CD4-positive, alpha-beta T cell treated with Interleukin-4 for 1 hour (primary cell): ENCODE measurements at places on chromosomes 11 and 22.

DNA sequence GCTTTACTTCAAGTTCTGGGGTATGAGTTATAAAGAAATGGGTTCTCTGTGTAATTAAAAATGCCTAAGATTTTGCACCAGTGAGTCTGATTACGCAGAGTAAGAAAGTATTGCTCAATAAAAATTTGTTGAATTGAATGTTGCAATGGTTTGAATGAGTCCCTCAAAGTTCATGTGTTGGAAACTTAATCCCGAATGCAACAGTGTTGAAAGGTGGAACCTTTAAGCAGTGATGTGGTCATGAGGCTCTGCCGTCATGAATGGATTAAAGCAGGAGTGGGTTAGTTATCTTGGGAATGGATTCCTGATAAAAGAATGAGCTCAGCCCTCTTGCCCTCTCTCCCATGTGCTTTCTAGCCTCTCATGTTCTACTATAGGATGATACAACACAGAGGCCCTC is 52.6 kb upstream of the SESN3 start:
- DNase-seq: no peak

GRCh38 chr11:76603202-76603601 is 67.3 kb downstream of the LRRC32 start:
- DNase-seq: no peak

- no peak for DNase-seq
These were observed 177.2 kb downstream of the CTTN start for GRCh38 chr11:70575396-70576060.

DNA sequence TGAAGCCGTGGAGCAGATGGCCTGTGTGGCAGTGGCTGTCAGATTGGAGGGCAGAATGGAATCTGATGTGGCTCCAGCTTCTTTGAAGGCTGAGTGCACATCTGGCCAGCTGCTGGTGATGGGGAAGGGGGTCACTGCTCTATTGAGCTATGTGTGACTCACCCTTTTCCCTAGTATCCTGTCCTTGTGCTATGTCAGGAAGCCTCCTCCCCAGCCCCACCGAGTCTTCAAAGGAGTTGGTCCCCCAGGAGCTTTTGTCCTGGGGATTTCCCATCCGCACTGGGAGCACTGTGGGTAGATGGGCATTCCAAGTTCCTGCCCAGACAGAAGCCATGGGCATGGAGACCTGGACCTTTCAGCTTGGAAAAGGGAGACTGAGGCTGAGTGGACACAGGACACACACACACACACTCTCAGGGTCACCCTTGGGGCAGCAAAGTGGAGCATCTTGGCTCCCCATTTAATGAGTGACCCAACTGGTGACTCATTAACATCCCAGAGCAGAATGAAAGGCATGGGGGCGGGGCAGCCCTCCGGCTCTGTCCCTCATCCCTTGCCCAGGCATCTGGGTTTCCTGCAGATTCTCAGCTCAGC is 3.3 kb downstream of the SERPINH1 start:
- DNase-seq: no peak

GRCh38 chr22:27258616-27259172 is 542.9 kb downstream of the MN1 start:
- no peak for DNase-seq
